ENCODE measurements at places on chromosomes 7 and 10. TPM values are rescaled to one million over a fixed set of nuclear protein-coding genes. Genes with fewer than 3 reads are reported as not detected.

Gene CPVL
- total RNA-seq: 8.1 TPM

Gene DNAJC12
- 8.8 TPM for total RNA-seq

GRCh38 chr7:51007551-51008505 lies 225.1 kb upstream of the GRB10 start:
- no peak for DNase-seq

DNA sequence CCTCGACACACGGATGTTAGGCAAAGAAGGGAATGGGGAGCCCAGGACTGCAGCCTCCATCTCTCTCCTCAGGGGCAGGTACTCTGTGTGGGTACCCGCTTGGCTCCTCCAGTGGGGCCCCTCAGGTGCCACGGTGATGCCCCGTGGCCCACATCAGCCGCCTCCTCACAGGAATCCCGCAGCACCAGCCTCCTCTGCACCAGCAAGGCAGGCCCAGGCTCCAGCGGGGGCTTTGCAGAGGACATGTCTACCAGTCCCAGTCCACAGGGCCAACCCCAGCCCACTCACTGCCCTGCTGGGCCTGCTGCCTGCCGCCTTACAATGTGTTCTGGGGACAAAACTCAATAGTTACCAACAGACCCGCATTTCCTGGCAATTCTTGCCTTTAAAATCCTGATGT lies 61.6 kb upstream of the ADGRA1 start:
- no peak for DNase-seq

DNA sequence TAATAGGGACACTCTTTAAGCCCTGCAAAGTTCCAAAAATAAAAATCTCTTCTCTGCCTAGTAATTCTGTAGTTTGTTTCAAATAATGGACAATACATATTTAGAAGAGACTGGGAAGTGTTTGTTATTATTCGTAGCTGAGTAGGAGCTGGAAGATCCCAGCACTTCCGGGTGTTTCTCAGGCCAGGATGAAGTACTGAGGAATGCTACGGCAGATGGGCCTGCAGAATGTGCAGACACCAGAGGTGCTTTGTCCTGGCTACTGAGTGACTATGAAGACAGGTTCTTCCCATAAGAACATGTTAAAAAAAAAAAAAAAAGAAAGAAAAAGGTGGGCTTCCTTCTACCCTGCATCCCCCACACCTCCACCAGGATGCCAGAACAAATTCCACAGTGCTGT lies 36.1 kb downstream of the ETV1 start:
- no peak for DNase-seq

- DNase-seq: no peak
These were observed 40.3 kb downstream of the CPVL start for GRCh38 chr7:29105752-29106668.

GRCh38 chr7:31108097-31108657 lies 56.1 kb downstream of the ADCYAP1R1 start:
- no peak for DNase-seq

Gene ELFN1
- 0.44 TPM for total RNA-seq

Gene MSMB
- not detected for total RNA-seq

- no peak for DNase-seq
These were observed 36.0 kb downstream of the LRRC72 start for GRCh38 chr7:16562456-16563220.
